ENCODE measurements at places on chromosomes 4 and X. TPM values are rescaled to one million over a fixed set of nuclear protein-coding genes. Genes with fewer than 3 reads are reported as not detected.
A peak's percentile ranks its signal among the peaks of the same experiment; 100 is the strongest.

HTN1 gene
- total RNA-seq = not detected

TBC1D9 gene
- total RNA-seq = 17.1 TPM

GAGE2A gene
- total RNA-seq = not detected

HS3ST1 gene
- 1.8 TPM for total RNA-seq

COPS4 gene
- total RNA-seq = 42.2 TPM

NALF2 gene
- total RNA-seq = 0.79 TPM

P2RY8 gene
- total RNA-seq = not detected

TMEM187 gene
- 4.0 TPM for total RNA-seq

EVC2 gene
- total RNA-seq = 9.5 TPM

IL3RA gene
- not detected for total RNA-seq

ETDA gene
- total RNA-seq = not detected

DNA sequence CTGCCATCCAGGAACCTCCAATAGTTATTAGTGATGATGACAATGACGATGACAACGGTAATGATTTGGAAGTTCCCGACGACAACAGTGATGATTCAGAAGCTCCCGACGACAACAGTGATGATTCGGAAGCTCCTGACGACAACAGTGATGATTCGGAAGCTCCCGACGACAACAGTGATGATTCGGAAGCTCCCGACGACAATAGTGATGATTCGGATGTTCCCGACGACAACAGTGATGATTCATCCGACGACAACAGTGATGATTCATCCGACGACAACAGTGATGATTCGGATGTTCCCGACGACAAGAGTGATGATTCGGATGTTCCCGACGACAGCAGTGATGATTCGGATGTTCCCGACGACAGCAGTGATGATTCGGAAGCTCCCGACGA is 14.7 kb downstream of the CXCR3 start:
- DNase-seq = no peak

DNA sequence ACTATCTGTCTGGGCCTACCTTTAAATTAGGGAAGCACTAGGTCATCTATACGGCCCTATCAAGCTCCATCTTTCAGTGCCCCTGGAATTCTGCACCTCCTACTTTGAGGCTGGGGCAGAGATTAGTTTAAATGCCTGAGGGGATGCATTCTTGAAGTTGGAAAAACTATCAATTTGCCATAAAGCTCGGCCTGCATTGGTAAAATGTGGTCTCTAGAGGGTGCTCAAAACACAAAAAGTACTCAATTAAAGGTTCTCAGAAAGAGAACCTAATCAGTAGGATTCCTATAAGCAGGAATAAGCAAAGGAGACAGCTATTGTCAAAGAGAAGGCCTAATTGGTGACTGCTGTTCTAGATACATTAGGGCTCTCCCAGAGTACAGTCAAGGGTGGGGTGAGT is 111.7 kb downstream of the AMER1 start:
- peak; percentile 21 for DNase-seq

GRCh38 chrX:77622672-77623071 is 163.3 kb downstream of the ATRX start:
- DNase-seq = no peak

- DNase-seq = no peak
Observed at GRCh38 chr4:82705928-82706300, 92.7 kb downstream of the SCD5 start.

- peak; percentile 15 for DNase-seq
Observed at GRCh38 chr4:41852229-41852628, 83.0 kb upstream of the TMEM33 start.

DNA sequence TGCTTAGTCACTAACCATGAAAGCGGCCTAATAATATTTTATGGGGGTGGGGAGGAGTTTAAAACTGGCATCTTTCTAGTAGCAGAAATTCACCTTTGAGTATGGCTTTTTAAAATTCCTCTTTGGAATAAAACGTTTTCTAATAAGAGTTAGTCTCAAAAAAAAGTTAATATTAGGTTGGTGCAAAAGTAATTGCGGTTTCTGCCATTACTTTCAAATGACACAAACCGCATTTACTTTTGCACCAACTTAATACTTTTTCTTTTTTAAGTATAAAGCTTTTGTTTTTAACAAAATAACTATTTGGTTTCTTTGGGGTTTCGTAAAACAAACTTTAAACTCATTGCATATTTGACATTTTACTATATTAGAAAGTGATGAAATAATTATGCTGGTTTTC is 68.4 kb downstream of the FBXO8 start:
- no peak for DNase-seq

DNA sequence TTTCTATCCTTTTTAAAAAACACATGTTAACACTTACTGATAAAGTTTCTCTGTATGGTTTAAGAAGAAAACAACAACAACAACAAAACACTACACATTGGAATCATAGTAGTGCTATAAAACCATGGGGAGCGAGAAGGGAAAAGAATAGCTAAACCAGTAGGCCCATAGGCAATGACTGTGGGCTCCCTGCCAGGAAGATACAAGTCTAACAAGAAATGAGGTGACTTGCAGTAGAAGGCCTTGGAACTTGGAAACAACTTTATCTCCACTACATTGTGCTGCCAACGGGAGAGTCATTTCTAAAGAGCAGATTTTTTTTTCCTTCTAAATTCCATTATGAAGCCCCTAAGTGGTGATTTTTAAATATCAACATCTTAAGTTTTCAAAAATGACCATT is 78.0 kb downstream of the GPC4 start:
- peak; percentile 19 for DNase-seq

DNA sequence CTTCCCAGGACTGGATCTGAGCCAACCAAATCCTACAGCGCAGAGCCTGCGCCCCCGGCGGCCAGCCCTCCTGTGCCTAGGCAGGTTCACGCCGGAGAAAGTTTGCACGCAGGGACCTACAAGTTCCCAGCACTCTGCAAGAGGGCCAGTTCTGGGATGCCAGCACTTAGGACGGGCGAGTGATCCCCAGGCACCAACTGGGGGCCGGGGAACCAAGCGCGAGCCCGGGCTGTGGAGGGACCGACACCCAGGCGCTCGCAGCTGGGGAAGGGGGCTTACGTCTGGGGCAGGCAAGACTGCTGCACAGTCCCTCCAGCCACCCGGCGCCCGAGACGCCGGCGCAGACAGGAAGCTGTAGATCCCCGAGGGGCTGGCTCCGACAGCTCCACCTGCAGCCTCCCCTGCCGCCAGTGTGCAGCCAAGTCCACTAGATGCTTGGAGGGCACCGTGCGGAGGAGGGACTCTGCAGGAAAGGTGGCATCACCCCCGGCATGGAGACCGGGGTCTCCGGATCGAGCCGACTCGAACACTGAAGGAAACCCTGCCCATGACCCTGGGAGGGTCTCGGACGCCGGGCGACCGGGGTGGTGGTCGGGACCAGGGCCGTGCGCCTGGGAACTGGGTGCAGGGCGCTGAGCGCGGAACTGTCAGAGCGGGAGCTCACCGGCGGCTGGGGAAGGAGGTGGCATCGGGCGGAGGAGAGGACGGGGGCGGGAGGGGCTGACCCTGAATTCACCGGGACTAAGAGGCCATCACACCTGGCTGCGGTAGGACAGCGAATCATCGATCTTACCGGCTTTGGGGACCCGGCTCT is 566 bp downstream of the CORIN start:
- DNase-seq = no peak

- no peak for DNase-seq
Observed at GRCh38 chrX:40170830-40171512, 73.2 kb upstream of the BCOR start.

DNA sequence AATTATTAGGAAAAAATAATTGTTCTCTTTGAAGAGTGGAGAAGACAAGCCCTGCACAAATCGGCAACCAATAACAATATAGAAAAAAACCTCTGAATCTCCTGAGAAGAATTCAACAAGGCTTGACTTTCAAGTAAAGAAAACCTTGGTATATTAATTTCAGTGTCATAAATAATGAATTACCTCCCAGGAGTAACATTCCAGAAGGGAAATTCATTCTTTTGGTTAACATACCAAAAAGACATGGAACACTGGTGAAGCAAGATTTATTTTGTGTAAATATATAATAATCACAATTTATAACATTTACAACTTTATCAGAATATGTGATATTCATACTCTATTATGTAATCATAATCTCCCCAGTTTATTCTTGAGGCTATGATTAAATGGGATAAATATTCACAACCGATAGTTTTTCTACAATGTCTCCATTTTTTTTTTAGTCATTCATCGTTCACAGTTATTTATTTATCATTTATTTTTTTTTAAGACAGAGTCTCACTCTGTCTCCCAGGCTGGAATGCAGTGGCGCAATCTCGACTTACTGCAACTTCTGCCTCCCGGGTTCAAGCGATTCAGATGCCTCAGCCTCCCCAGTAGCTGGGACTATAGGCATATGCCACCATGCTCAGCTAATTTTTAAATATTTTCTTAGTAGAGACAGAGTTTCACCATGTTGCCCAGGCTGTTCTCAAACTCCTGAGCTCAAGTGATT is 53.0 kb upstream of the RPS6KA6 start:
- no peak for DNase-seq

- DNase-seq = no peak
Observed at GRCh38 chr4:12993923-12994322, 490.2 kb downstream of the RAB28 start.

GRCh38 chr4:130814896-130815295 is 1718.9 kb downstream of the C4orf33 start:
- DNase-seq = no peak

- no peak for DNase-seq
Observed at GRCh38 chrX:155995321-155995875, 2.1 kb upstream of the IL9R start.

- DNase-seq = no peak
Observed at GRCh38 chrX:10507181-10507580, 113.2 kb downstream of the MID1 start.

DNA sequence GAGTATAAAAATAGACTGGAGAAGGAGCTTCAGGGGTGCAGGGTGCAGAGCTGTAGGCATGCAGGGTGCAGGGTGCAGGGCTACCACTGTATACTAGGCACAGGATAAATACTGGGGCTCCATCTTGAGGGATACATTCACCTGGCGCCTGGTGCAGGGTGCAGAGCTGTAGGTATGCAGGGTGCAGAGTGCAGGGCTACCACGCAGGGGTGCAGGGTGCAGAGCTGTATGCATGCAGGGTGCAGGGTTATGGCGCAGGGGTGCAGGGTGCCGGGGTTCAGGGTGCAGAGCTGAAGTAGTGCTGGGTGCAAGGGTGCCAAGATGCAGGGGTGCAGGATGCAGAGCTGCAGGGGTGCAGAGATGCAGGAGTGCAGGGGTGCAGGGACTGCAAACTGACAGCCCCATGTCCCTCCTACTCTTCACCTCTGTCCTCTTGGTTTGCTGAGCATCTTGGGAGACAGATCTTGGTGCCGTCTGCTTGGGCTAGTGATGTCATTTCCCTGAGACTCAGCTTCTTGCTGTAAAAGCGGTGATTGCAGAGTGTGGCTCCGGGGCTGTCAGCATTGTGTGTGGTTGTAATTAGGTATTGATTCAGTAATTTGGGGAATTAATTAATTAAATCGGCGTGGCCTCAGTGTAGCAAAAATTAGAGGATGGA is 91.2 kb downstream of the ADRA2C start:
- no peak for DNase-seq

GRCh38 chrX:10479508-10479907 is 140.9 kb downstream of the MID1 start:
- DNase-seq = no peak

DNA sequence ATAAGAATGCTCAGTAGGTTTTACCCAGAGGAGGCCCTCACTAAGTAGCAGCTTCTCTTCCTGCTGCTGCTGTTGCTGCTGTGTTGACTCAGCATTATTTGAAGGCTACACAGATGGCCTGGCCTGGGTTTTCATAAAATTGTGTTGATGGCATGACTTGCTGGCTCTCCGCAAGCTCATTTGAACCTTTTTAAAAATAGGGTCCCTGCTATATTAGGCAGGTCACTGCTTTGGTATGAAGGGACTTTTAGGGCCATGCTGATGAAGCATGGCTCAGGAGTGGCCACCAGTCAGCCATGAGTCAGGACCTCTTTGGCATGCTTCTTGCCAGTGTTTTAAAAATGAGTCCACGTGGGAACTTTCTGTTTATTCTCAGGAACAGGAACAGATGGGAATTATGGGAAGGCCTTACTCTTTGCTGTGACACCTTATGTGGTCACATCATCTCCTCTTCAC is 128.7 kb downstream of the MID1IP1 start:
- peak; percentile 60 for DNase-seq

GRCh38 chr4:150005537-150005936 is 72.7 kb upstream of the DCLK2 start:
- no peak for DNase-seq

GRCh38 chr4:124650614-124651013 is 61.9 kb downstream of the ANKRD50 start:
- no peak for DNase-seq

DNA sequence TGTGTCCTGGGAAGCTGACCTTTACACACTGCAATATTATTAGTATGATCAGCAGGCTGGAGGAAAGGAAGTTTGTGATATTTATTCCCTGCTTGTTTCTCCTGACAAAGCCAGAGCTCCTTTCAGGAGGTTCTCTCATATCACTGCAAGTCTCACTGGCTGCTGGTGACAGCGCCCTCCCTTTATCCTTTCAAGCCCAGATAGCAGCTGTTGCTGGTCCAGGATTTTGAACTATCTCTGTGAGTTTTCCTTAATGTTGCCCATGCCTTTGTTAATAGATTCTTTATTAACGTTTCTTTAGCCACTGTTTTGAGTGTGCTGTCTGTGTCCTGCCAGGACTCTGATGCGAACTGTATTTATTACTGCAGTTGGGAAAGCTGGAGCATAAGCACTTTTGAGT is 518.7 kb downstream of the C4orf33 start:
- no peak for DNase-seq

DNA sequence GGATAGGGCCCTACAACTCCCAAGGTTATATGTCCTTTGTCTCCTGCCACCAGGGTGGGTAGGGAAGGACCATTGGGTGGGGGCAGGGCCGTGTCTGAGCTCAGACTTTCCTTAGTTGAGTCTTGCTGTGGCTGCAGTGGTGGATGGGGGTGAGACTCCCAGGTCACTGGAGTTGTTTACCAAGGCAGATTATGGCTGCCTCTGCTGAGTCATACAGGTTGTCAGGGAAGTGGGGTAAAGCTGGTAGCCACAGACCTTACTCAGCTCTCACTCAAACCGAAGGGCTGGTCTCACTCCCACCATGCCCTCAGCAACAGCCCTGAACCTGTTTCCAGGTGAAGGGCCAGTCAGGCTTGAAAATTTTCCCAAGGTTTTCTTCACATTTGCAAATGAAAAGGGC is 58.8 kb upstream of the FAAH2 start:
- peak; percentile 47 for DNase-seq

DNA sequence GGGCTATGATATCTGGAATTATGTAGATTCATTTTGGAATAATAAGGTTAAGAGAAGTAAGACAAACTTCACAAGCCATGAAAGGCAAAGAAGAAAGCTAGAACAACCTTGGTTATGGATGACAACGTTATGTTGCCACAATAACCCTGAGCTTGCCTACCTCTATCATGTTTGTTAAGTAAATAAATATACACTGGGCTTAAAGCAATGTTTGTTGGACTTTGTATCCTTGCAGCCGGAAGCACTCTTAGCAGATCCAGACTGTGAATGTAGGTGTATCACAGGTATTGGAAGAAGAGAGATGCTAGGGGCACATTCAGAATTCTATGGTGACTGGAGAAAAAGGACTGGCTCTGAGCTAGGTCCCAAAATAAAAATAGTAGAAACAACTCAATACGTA is 214.4 kb downstream of the HS3ST1 start:
- DNase-seq = no peak
